ENCODE measurements at places on chromosomes 12 and 14. TPM values are rescaled to one million over a fixed set of nuclear protein-coding genes. Genes with fewer than 3 reads are reported as not detected.
A peak's percentile ranks its signal among the peaks of the same experiment; 100 is the strongest.

PRIM1 gene
- total RNA-seq = 82.2 TPM

PTGDR gene
- total RNA-seq = not detected

DNA sequence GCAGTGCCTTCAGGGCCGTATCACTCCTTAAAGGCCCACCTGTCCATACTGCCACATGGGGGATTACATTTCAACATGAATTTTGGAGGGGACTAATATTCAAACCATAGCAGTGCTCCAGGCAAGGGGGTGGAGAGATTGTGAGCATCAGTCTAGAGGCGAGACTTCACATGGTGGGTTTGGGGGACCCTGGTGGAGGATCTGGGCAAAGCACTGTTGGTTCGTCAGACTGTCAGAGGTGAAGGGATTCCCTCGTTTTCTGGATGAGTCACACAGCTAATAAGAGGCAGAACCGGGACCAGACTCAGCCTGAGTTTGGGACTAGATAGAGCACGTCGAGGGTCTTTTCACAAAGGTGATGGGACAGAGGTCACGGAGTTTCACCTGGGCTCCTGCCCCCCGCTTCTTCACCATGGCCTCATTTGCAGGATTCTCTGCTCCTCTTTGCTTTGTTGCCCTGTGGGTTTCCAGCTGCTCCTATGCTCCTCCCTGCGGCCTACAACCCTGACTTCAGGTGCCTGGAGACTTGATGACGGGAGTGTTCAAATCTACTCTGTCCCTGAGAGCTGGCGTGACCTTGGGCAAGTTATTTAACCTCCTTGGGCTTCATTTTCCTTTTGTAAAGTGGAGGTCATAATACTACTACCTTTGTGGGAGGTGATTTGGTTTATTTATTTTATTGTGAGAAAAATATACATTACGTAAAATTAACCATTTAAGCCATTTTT, 41.5 kb downstream of the TEAD4 start:
- DNase-seq = peak; percentile 23

GRCh38 chr14:68891851-68892660, 87.0 kb downstream of the ACTN1 start:
- no peak for DNase-seq

- no peak for DNase-seq
Observed at GRCh38 chr14:24213866-24214662, 776 bp upstream of the CHMP4A start.

GRCh38 chr12:15782667-15783066, 6.5 kb downstream of the EPS8 start:
- DNase-seq = no peak

- DNase-seq = no peak
Observed at GRCh38 chr14:71290960-71291466, 383.8 kb downstream of the PCNX1 start.

- no peak for DNase-seq
Observed at GRCh38 chr14:27608377-27608776, 1010.5 kb upstream of the NOVA1 start.

GRCh38 chr14:26415618-26416123, 182.2 kb downstream of the NOVA1 start:
- no peak for DNase-seq
